ENCODE measurements at places on chromosomes 5 and 9.

DNA sequence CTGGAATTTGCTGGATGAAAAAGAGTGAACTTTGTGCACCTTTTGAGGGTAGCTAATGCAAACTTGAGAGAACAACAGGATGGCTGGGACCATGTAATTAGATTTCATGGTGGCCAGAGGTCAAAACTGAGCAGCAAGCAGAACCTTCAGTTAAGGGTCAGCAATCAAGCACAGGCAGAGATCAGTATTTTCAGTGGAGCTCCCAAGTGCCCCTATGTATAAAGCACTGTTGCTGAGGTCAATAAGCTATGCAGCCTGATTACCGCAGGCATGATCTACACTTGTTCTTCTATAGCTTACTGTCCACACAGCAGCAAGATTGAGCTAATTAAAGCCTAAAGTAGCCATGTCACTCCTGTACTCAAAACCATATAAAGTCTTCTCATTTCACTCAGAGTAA, 62.1 kb upstream of the TMC1 start:
- DNase-seq, result no peak

DNA sequence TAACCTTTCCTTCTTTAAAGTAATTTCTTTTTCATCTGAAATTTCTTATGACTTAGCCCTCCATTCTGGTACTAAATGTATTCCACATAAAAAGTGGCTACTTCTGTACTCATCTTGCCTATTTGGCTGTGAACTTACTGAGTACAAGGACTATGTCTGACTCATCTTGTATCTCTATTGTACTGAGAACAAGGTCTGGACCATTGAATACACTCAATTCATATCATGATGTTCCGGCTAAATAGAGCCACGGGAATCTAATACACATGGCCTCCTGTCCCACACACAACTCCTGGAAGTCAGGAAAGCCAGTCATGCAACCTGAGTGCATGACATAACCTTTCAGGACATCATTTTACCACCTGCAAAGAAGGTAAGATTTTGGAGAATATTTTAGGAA, 203.9 kb downstream of the PLK2 start:
- DNase-seq, result no peak

DNA sequence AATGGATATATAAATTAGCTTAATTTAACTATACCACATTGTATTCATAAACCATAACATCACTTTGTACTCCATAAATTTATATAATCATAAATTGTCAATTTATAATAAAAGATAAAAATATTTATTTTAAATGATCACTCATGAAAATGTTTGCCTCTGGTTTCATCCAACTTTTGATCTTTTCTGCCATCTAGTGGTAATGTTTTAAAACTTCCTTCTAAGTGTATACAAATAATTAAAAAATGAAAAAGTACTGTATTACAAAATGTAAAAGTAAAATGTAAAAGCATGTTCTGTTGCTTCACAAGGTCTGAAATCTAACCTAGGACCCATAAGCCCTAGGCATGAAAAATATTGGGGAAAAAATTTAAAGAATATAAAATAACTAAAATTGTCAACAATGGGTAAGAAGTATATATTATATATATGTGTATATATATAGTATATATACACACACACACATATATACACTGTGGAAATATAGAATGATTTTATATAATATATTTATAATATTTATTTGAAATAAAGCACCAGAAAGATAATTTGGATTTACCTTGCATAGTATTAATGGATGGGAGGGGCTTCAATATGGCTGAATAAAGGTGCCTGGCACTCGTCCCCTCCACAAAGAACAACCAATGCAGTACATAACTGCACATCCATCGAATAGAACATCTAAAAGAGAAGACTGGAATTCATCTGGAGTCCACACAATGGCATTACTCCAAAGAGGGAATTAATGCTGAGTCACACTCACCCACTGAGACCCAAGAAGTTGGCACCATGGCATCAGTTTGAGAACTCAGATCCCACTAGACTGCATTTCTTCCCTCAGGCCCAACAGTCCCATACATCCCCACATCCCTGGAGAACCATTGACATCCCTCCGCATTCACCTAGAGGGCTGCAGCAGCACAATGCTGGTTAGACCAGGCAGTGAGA, 32.5 kb downstream of the ANXA1 start:
- peak; percentile 55 for DNase-seq

DNA sequence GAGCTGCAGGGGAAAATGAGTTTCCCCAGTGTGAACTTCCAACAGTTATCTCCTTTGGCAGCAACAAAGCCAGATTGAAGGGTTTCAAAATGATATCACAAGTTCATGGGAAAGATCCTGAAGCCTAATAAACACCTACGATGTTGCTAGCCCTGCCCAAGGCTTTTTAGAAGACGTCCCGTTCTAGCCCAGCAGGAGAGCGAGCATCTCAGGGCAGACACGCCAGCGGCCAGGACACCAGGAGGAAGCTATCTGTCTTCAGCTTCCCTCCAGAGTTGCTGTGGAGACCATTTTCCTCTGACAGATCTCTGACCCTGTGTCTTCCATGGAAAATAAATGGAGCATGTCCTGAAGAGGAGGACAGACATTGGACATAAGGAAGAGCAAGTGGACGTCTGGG, 98.4 kb downstream of the FBXO38 start:
- DNase-seq, result no peak

DNA sequence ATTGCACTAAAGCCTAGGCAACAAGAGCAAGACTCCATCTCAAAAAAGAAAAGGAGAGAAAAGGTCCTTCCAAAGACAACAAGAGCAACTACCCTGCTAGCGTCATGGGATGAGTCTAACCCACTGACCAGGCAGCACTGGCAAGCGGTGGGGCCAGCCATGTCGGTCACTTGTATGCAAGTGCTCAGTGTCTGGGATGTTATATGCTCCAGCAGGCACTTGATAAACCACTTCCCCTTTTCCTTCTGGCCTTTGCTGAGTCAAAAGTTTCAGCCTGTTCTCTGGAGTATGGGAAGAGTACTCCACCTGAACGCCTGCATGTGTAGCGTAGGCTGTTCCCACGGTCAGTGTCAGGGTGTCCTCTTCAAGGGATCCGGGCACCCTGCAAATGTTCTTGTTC, 9.2 kb upstream of the MXD3 start:
- no peak for DNase-seq

DNA sequence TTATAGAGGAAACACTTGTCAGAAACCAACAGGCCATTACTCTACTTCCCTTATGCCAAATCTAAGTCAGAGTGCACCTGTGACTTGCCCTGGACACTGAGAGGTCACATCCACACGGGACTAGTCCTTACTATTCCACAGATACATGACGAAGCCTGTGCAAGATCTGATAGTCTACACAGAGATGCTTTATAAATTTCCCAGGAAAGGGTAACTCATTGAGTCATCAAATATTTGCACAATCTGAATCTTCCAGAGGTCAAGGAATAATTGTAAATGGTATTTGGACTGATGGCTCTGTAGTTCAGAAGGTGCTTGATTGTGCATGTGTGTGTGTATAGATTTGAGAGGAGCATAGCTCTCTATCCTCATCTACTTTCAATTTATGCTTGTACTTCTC, 55.2 kb upstream of the JAK2 start:
- no peak for DNase-seq
